ENCODE measurements at places on chromosomes 4 and X.

DNA sequence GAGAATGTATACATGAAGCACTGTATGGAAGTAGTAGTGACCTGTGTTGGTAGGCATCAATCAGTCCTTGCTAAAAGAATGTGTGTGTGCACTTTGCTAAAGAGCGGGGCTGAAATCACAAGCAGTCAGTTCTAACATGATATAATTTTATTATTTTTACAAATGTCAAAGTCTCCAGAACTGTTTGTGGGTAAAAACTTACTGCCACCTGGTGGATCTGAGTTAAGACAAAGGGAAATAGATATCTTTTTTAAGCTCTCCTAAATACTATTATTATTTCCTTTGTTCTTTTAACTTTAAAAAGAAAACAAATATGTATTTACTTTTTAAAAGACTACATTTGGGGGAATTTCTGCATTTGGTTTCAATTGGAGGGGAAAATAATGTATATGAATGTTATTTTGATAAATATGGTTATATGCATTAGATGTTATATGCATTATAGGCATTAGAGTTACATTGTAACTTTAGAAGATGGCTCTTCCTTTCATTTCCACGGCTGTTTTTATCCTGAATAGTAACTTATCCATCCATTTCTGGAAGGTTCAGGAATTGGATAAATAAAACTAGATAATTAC, 7.8 kb upstream of the CLOCK start:
- DNase-seq: no peak

GRCh38 chr4:68349279-68349648, 626 bp downstream of the YTHDC1 start:
- DNase-seq: peak; percentile 26

GRCh38 chr4:158906073-158906472, 137.2 kb downstream of the FNIP2 start:
- DNase-seq: no peak

GRCh38 chr4:111283066-111283677, 660.3 kb upstream of the PITX2 start:
- DNase-seq: no peak

DNA sequence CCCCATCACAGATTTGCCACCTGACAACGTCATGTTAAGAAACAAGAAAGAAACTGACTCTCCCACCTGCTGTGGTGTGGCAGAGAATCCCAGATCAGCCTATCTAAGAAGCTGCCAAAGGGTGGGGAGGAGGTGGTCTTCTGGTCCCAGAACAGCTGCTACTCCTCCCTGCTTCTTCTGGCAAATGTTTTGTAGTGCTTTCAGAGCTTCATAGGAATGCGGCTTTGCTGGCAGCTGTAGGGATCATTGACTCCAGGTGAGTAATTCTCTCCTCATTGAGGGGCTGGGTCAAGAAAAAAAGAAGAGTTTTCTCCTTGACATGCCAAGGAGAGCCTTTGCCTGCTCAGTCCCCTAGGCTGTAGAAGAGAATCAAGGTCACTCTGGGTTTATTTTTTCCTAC, 23.3 kb downstream of the NRK start:
- DNase-seq: no peak

GRCh38 chr4:87580057-87580456, 28.3 kb upstream of the DSPP start:
- no peak for DNase-seq

DNA sequence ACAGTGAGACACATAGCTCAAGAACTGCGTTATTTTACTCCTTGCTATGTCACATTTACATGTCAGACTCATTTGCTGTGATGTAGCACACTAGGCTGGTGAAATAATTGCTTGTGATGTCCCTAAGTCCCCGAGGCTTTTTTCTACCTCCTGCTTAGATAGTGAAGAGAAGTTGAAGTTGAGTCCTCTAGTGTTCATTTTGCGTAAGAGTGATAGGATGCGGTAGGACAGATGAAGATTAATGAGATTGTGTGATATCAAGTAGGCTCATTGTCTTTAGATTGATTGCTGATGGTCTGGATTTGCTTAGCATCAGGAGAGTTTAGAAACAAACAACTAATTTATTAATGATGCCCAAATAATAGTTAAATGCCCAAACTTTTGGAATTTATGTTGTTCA, 173.6 kb upstream of the NUDT6 start:
- no peak for DNase-seq

DNA sequence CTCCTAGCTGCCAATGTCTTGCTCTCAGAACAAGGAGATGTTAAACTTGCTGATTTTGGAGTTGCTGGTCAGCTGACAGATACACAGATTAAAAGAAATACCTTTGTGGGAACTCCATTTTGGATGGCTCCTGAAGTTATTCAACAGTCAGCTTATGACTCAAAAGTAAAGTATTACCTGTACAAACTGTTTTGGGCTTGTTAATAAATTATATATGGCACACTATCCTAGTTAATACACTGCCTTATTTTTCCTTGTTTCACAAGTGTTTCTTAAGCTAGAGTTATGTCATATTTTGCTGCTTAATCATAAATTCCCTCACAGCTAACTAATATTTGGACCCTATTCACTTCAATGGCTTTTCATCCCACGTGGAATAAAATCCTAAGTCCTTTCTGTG, 45.3 kb downstream of the STK26 start:
- no peak for DNase-seq

DNA sequence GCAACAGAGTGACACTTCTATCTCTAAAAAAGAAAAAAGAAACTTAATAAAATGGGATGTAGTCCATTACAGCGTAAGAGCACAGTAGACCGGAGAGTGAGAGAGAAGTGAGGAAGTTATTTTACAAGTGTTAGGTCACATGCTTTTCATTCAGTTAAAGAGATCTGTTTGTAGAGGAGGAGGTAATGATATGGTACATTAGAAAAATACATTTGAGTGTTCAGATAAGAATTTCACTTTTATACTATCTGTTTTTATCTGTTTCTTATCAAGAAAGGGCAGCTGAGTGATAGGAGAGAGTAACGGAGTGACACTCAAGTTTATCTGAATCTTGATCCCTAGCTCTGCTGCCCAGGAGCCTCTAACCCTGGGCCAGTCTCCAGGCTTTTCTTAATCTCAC, 38.9 kb downstream of the FNIP2 start:
- no peak for DNase-seq

- no peak for DNase-seq
Measured at GRCh38 chrX:40383360-40383759, 197.4 kb upstream of the ATP6AP2 start.

DNA sequence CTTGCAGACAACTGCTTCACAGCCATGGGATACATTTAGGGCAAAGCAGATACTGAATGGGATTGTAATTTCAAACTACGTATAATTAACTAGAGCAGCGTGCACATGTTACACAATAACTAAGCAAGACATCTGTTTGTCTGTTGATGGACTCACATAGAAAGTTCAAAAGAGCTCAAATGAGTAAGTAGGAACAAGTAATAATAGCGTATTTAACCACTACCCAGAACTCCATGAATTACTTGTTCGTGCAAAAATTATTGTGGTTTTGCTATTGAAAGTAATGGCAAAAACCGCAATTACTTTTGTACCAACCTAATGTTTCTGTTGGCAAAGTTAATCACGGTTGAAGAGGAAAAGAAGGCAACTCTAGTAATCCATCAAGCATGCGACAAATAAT, 825.4 kb downstream of the PCDH18 start:
- no peak for DNase-seq

- DNase-seq: no peak
Measured at GRCh38 chrX:16124201-16124600, 836 bp downstream of the GRPR start.

DNA sequence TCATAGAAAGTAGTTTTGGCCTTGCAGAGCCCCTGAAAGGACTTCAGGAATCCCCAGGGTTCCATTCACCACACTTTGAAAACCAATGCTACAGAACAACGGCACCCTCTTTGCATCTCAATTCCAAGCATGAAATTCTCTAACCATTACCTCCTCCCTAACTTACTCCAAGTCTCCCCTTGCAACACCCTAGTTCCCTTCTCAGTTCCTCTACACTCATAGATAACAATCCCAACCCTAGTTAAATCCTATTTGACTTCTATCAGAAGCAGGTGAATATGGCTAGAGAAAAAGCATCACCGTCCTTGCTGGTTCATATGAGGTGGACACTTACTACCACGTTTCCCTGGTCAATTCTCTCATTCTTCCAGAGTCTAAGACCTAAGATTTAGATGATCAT, 2.4 kb downstream of the RCHY1 start:
- DNase-seq: no peak

GRCh38 chr4:170750519-170750918, 660.8 kb upstream of the AADAT start:
- DNase-seq: no peak

- no peak for DNase-seq
Measured at GRCh38 chrX:33194876-33195433, 16.4 kb downstream of the DMD start.

DNA sequence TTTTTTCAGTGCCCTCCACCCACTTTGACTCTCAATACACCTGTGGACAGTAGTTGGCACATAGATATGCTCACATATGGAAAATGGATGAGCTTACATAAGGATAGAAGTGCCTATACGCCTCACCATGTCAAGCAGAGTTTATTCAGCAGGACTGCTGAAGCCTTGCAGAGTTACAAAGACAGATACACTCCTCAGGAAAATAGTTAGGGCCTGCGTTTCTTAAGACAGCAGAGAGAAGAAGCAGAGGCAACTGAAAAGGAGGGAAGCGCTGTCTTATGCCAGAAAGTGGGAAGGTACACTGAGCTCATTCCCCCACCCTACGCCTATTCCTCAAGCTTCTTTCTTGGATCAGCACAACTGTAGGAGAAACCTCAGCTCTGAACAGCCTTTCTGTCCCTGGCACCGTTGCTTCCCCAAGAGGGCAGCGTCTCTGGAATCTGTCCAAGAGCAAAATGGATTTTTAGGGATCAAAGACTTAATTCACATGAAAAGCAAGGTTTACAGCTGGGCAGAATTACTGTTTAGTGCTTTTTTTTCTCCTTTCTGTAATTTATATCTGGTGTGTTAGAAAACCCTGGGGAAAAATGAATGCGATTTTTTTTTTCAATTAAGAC, 37.3 kb upstream of the MBTPS2 start:
- DNase-seq: no peak

DNA sequence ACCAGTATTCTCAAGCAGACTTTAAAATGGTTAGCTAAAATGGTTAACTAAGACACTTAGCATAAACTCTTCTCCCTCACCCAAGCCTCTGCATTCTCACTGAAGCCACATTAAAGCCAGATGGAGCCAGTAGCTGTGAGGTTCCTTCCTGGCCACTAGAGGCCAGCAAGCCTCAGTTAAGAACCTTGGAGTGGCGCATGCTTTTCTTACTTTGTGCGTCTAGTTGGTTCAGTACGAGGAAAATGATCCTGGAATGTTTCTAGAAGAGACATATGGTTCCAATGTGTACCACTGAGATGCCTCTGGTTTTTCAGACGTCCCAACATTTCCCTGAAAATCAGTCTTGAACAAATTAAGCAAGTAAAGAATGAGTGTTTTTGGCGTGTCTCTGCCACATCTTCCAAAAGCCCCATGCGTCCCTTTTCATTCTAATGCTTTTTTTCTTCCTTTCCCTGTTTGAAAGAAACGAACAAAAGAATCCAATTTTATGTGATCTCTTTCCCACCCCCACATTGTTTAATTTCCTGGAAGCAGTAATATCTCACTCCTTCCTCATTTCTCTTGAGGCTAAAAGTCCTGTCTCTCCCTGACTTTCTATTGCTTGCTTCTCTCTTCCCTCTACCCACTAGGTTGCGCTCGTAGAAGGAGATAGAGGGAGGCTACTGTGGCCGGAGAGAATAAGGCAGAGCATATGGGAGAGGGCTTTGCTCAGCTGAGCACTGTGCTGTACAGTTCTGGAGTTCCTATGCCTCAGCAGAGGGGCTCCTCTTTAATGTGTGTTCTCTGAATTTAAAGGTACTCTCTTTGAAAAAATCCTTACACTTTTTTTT, 82.9 kb upstream of the TAB3 start:
- peak; percentile 2 for DNase-seq

- no peak for DNase-seq
Measured at GRCh38 chr4:153641532-153641931, 42.5 kb upstream of the TLR2 start.

DNA sequence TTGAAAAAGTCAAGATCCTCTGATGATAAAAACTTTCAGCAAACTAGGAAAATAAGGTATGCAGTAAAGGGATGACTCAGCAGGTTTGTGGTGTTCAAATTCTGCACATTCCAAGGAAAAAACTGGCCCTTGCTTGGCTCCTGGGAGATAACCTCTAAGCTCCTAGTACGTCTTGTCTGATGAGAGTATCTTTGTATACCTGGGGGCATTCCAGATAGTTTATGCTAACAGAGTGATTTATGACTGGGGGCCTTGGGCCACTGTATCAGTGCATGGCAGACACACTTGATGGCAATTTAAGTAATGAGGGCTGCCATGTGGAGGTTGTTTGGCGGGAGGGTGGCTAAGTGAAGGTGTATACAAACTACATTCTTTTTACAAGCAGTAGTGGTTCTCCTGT, 56.9 kb downstream of the NSG1 start:
- DNase-seq: no peak

- DNase-seq: no peak
Measured at GRCh38 chr4:64698171-64698570, 288.9 kb upstream of the TECRL start.

DNA sequence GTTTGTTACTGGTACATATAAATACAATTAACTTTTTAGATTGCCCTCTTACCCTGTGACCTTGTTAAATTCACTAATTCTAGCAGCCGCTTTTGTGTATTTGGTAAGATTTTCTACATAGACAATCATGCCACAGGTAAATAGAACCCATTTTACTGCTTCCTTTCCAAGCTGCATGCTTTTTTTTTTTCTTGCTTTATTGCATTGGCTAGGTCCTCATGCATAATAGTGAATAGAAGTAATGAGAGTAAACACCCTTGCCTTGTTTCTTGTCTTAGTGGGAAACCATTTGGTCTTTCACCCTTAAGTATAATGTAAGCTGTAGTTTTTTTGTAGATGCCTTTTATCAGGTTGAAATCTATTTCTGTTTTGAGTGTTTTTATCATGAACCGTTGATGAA, 7.7 kb upstream of the TMEM271 start:
- no peak for DNase-seq

GRCh38 chr4:30720661-30721184, 554 bp downstream of the PCDH7 start:
- DNase-seq: peak; percentile 6

- no peak for DNase-seq
Measured at GRCh38 chrX:51776851-51777250, 33.6 kb downstream of the GSPT2 start.

DNA sequence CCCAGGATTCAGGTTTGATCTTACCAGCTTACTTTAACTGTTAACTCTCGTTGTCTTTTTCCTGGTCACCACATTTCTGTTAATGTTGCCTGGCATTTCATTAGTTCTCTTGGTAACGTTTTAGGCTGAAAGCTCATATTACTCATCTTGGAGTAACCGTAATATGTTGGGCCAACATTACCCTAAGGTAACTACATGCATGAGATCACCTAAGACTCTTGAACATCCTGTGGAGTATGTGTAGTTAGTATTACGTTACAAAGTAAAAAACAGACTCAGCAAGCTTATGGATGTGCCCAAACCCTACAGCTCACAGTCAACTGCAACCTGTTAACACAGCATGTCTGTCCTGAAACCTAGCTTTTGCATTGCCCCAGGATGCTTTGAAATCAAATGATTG, 203.3 kb upstream of the HS3ST1 start:
- DNase-seq: no peak
